ACHN (cell line): ENCODE measurements at places on chromosomes 16 and 17.
A peak's percentile ranks its signal among the peaks of the same experiment; 100 is the strongest.

GRCh38 chr17:76079535-76079955 lies 563 bp downstream of the ZACN start:
- no peak for DNase-seq

- no peak for DNase-seq
Measured at GRCh38 chr16:49977427-49977826, 47.6 kb upstream of the CNEP1R1 start.

DNA sequence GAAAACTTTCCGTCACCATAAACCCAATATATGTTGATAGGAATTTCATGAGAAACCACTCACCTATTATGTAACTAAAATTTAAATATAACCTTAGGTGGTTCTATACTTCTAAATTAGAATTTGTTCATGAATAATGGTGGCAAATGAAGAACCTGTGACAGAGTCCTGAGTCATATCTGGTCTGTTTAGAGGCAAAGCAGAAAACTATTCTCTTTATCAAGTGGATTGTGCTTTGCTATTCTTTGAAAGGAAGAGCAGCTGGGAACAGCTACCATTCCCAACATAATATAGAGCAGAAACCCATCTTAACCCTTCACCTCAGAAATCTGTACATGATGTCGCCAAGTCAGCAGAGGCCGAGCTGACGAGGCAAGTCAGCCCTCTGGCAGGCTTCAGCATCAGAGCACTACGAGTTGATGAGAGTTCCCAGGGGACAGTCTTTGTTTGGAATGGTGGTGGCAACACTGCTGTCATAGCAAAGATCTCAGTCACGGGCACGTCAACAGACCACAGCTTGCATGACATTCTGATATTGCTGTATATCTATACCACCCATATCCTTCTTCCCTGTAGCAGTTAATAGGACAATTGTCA lies 631.9 kb upstream of the CA10 start:
- no peak for DNase-seq

DNA sequence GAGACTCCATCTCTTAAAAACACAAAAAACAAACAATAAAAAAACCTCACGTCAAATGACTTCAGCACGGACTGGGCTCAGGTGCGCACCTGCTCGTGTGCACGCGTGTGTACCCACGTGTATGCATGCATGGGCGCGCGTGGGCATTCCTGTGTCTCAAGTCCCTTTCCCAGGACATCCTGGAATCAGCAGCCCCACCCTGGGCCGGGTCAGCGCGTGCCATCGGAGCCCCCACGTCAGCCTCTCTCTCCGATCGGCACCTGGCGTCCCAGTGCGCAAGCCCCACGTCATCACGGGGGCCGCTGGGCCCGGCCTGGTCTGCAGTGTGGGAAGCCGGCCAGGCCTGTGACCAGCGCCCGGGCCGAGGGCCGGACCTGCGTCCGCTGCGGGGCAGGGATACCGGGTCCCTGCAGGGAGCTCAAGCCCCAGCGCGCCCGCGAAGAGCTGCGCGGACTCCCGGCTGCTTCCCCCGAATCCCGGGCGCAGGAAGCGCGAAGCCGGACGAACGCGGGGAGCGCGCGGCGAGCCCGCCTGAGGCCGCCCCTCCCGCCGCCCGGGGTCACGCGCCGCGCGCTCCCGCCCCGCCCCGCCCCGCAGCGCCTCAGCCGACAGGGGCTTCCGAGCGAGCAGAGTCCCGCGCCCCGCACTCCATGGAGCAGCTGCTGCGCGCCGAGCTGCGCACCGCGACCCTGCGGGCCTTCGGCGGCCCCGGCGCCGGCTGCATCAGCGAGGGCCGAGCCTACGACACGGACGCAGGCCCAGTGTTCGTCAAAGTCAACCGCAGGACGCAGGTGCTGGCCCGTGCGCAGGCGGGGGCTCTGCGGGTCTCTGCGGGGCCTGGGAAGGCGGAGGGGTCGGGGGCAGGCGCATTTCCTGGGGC lies at the start of gene FN3K:
FN3K (plus strand) TSS at position 629 of the 880 bp plus-strand sequence; CDS start at position 651, 22 bp downstream.
- DNase-seq = peak; percentile 52

GRCh38 chr17:76504117-76504516 lies 2.9 kb upstream of the RHBDF2 start:
- DNase-seq = peak; percentile 77

GRCh38 chr16:56363181-56363716 lies 62.1 kb downstream of the AMFR start:
- DNase-seq = no peak

GRCh38 chr16:747978-748746 lies 7.4 kb upstream of the CIAO3 start:
- no peak for DNase-seq

DNA sequence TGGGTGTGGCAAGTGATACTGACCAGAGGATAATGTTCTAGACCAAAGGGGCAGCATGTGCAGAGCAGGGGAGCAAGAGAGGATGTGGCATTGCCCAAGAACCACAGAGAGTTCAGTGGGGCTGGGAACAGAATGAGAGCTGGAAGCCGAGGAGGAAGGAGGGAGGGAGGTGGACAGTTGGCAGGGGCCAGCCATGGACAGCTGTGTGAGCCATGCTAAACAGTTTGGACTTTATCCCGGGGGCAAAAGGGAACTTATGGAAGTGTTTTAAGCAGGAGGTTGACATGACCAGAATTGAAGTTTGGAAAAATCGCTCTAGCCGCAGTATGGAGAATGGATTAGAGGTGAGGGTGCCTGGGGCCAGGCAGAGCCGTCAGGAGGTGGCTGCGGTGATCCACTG lies 29.4 kb upstream of the TMEM132E start:
- no peak for DNase-seq

- DNase-seq = peak; percentile 50
Measured at GRCh38 chr17:12089809-12090384, 69.2 kb downstream of the MAP2K4 start.

- no peak for DNase-seq
Measured at GRCh38 chr17:70668276-70668937, 499.1 kb downstream of the KCNJ2 start.

GRCh38 chr17:164303-165235 lies 16.9 kb downstream of the DOC2B start:
- DNase-seq = peak; percentile 66

GRCh38 chr17:1056761-1057160 lies 59.8 kb downstream of the TIMM22 start:
- DNase-seq = no peak

DNA sequence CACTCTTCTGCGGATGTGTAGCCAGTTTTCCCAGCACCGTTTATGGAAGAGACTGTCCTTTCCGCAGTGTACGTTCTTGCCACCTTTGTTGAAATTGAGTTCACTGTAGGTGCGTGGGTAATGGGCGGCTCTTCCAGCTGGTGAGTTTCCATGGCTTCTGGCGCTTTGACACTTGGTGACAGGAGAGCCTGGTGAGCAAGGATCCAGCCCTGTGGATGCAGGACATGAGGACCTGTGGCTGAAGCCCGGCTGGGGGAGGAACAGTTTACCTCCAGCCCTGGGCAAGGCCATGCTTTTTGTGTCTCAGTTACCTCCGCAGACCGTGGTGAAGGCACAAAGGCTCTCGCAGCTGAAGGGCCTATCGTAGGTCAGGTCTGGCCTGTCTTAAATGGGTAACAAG lies 166.5 kb downstream of the LAT start:
- no peak for DNase-seq

DNA sequence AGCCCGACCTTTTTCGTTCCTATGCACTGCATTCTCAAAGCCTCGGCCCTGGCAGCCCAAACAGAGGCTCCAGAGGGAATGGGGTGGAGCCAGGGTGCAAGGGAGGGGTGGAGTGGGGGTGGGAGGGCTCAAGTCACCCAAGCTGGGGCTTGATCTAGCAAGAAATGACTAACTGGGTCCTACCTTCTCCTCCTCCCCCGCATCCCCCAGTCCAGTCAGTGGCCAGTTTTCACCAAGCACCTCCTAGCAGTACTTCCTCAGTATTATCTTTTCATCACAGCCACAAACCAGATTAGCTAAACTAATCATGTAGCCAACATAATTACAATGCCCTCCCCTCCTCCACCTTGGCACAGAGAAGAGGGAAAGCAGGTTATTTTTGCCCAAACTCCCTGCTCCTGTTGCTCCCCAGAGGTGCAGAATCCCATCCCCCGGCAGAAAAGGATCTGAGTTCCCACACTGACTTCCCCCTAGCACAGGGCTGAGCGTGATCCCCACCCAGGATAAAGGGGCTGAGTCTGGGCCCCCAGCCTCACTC lies 2.2 kb downstream of the JUP start:
- peak; percentile 51 for DNase-seq

GRCh38 chr17:52604105-52604504 lies 445.6 kb upstream of the CA10 start:
- DNase-seq = no peak

GRCh38 chr17:15384142-15384787 lies 42.9 kb upstream of the TEKT3 start:
- no peak for DNase-seq

- DNase-seq = no peak
Measured at GRCh38 chr17:29076722-29077121, 33.8 kb downstream of the PIPOX start.

- DNase-seq = no peak
Measured at GRCh38 chr17:3575511-3575910, 17.9 kb upstream of the TRPV3 start.

DNA sequence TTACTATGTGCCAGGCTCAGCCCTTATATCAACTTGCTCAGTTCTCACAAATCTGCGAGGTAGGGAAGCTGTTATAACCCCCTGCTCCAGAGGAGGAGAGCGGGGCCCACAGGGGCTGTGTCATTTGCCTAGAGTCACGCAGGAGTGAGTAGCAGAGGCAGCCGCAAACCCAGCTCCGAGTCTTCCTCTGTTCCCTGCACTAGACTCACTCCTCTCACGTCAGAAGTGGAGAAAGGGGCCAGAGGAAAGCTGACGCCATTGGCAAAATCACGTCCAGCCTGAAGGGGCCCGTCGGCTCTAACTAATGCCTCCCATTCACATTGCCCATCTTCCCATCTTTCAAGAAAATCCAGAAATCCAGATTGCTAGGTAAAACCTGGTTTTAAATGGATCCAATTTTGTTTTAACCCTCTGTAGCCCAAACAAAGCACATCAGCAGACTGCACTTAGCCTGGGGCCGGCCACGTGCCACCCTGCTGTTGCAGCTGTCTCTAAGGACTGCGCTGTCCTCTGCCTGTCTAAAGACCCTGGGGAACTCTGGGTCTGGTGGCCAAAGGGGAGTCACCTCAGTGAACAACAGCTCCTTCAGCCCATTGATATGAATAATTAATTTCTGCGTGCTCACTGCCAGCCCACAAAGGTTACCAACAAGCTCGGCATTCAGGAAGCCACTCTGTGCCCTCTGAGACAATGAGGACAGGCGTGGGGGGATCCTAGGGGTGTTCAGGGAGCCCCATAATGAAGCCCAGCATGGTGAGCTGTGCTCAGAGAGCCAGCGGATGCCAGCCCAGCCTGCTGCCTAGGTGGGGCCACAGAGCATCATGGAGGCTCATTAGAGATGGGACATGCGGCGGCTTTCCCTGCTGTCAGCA lies 36.7 kb upstream of the ABR start:
- DNase-seq = no peak

- DNase-seq = peak; percentile 28
Measured at GRCh38 chr17:43467981-43468581, 15.7 kb upstream of the DHX8 start.

DNA sequence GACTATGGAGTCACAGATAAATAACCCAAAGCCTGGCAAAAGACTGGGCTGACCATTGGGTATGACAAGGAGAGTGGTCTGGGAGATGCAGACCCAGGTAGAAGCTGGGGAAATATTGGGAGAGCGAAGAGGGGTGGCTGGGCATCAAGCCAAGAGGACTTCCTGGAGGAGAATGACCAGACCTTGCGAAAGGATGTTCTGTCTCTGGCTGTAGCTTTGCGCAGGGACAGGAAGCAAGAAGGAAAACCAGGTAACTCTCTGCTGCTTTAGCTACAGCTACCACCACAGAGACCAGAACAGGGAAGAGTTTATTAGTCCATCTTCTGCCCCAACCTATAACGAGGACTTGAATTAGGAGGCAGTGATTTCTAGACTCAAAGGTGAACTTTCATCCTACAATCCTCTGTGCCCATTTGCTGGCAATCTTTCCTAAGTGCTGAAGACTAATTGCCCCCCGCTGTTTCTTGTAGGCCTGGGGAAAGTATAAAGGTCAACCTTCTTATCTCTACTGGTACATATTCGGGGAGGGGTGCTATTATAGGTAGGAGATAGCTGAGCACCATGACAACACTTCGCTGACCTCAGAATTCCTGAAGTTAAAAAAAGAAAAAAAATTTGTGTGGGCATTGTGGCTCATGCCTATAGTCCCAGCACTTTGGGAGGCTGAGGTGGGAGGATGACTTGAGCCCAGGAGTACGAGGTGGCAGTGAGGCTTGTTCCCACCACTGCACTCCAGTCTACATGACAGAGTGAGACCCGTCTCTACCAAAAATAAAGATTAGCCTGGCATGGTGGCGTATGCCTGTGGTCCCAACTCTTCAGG lies 19.1 kb upstream of the KIFC3 start:
- DNase-seq = no peak

DNA sequence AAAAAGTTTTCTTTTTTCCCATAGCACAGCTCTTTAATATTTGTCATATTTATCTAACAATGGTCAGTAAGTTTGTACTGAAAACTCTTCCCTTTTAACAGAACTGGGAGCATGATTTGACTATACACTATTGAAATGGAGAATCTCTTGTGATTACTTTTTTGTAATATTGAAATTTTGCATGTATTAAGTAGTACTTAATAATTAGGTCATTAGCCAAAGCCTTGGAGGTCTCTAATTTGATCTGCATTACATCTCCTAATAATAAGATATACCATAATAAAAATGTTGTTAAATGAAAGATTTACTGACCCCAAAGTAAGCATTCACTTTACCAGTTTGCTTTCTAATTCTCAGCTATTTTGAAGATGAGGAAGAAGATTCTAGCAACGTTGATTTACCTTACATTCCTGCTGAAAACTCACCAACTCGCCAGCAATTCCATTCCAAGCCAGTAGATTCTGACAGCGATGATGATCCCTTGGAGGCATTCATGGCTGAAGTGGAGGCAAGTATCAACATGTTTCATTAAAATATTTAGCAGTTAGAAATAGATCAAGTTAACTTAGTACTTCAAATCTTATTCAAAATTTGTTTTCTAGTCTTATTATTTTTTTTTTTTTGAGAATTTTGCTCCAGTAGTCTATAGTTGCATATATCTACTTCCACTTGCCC lies 18.2 kb downstream of the DDX42 start:
- DNase-seq = no peak

DNA sequence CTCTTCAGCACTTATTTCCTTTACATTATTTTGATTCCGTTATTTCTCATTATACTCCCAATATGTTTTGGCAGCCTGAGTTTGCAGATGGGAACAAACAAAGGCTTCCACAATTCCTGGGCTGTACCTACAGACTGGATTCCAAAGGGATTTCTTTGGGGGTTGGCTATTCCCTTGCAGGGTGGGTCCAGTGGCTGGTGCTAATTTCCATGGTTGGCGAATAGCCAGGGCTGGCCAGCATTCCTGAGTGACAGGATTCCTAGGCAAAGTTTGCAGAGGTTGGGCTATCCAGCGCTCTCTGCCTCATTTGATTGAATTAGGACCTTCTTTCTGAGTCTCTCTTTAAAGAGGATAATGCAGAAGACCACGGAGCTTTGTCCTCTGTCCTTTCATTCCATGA lies 207.4 kb downstream of the MAF start:
- no peak for DNase-seq

- DNase-seq = no peak
Measured at GRCh38 chr16:81752225-81752875, 26.7 kb upstream of the PLCG2 start.
